SK-MEL-5 (cell line): ENCODE measurements at places on chromosomes 5 and 9.
A peak's percentile ranks its signal among the peaks of the same experiment; 100 is the strongest.

- DNase-seq, result no peak
Observed at GRCh38 chr9:129038109-129038852, 1.9 kb downstream of the MIGA2 start.

GRCh38 chr5:378976-379742, 57.6 kb downstream of the AHRR start:
- DNase-seq, result no peak

GRCh38 chr9:129013674-129014073, 14.5 kb downstream of the SH3GLB2 start:
- no peak for DNase-seq

DNA sequence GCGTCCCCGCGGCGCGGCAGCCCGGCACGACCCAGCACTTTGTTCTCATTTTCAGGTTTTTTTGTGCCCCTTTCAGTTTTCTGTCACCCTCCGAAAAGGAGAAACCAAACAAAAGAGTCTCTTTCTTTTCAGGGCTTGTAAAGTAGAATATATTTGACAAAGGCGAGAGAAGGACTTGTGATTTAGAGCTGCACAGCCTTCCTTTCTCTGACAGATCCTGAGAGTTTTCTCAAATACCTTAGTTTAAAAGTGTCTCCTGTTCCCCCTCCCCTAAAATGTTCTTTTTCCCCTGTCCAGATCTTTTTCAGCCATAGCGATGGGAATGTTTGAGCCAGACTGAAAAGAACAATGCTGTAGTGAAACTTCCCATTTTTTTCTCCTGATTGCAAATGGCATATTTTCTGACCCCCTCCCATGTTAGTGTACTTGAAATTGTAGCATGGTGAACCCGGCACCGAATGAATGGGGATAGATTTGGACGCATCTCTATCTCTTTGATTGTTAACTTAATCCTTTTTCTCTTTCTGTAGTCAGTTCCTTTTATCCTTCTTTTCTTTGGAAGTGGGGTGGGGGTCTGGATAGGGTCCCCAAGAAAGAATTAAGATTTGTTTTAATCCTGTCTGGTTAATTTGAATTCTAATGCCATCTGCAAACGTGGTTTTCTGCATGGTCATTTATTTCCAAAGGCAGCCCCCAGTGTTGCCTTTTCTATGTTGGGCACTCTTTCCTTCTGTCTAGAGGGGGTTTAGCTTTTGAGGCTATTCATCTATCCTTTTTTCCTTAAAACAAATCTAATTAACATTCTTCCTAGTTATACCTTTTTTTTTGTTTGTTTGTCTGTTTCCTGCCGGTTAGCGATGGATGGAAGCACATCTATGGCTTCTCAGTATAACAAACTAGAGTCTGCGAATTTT, 2.2 kb downstream of the ZSWIM6 start:
- DNase-seq, result no peak

DNA sequence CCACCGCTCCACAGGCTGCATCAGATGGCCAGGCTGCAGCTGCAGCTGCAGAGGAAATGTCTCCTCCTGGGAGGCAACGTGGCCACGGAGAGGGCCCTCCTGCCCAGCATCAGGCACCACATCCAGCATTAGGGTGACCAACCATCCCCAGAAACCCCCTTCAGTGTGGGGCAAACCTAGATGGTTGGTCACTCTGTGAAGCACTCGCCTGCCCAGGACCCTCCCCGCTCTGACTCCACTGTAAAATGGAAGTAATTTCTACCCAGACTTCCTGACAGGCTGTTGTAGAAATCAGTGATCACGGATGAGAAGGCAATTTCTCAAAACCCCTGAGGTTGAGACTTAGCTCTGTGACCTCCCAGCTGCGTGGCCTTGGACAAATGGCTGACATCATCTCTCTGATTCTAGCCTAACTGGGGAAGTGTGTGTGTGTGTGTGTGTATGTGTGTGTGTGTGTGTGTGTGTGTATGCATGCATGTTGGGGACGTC, 31.6 kb downstream of the B4GALT1 start:
- no peak for DNase-seq

DNA sequence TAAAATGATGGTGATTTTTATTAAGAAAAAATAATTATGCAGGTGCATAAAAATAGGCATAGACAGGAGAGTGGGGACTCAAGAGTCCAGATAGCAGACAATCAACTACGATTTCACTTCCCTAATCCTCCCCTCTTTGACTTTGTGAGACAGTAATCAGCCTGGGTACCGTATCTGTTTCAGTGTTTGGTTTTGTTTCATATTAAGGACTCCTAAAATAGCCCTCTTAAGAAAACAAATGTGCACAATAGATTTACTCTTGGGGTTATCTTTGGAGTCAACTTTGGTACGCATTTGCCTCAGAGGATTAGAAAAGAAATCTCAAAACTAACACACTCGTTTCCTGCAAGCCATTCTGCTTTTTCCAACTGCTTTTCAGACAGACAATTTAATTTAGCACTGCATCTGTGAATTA, 96.3 kb downstream of the ZNF608 start:
- no peak for DNase-seq

DNA sequence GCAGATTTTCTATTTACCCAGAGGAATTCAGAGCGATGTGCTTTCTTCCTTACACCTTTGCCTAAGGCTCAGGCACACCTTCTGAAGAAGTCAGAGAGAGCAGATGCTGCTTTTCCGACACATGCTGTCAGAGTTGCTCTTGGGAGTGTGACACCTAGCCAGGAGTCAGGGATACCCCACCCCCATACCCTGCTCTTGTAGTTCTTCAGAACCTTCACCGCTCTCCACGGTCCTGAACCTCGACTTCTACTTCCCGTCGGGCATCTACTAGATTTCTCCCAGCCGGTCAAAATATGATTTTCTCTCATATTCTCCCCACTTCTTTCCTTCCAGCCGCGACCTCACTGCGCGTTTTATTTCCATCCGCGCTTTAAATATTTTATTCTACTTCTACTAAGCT, 1.7 kb downstream of the GRIN3A start:
- no peak for DNase-seq

- no peak for DNase-seq
Observed at GRCh38 chr5:128668921-128669320, 130.9 kb upstream of the FBN2 start.

GRCh38 chr5:65481635-65482295, at the start of gene ADAMTS6:
Gene ADAMTS6 (minus strand): TSS chr5:65481920. CDS start chr5:65473673, 8,247 bp downstream.
- peak; percentile 89 for DNase-seq

- no peak for DNase-seq
Observed at GRCh38 chr9:128321879-128322403, 306 bp downstream of the TRUB2 start.

- DNase-seq, result no peak
Observed at GRCh38 chr9:7968687-7969086, 169.1 kb upstream of the DMAC1 start.
